ENCODE measurements at places on chromosomes 5 and 9.

DNA sequence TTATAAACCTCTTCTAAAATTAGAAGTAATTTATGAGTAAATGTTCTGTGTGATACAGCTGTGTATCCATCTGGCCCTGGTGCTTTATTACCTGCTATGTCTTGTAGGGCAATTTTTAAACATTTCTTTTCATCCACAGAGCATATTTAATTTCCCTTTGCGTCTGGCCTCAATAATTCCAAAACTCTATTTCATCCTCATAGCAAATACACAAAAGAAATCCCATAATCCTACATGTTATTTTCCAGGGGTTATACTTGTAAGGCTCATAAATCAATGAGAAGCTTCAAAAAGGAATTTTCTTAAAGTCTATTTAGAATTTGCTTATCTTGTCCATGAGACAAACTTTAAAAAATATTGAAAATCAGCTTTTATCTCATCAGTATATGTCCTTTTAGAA is 167.0 kb downstream of the TTC39B start:
- no peak for DNase-seq

DNA sequence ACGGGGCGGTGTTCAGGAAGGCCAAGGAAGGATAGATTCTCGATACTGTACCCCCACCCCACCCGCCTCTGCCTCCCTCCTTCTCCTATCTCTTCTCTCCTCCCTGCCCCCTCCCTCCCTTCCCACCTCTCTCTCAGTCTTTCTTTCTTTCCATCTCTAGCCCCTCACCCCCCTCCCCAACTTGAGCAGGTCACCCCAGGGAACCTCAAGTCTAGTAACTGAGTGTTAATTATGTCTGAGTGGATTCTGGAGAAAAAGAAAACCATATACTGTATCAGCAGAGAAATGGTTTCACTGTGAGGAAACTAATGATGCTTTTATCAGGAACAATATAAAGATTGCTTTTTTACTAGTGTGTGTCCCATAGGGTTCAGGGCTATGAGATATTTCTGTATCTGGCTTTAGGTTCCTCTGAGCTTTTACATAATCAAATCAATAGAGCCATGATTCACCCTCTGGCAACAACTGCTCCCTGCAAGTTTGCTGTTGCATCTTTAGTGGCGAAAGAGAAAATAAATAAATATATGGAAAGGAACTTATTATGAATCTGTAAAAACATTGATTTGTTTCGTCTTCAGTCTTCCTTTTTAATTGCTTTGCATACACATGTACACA is 639.7 kb downstream of the CCDC171 start:
- no peak for DNase-seq

- DNase-seq: no peak
These were observed 13.5 kb upstream of the NUP214 start for GRCh38 chr9:131111854-131112311.

GRCh38 chr9:98520221-98520960 is 188.3 kb downstream of the GABBR2 start:
- no peak for DNase-seq

DNA sequence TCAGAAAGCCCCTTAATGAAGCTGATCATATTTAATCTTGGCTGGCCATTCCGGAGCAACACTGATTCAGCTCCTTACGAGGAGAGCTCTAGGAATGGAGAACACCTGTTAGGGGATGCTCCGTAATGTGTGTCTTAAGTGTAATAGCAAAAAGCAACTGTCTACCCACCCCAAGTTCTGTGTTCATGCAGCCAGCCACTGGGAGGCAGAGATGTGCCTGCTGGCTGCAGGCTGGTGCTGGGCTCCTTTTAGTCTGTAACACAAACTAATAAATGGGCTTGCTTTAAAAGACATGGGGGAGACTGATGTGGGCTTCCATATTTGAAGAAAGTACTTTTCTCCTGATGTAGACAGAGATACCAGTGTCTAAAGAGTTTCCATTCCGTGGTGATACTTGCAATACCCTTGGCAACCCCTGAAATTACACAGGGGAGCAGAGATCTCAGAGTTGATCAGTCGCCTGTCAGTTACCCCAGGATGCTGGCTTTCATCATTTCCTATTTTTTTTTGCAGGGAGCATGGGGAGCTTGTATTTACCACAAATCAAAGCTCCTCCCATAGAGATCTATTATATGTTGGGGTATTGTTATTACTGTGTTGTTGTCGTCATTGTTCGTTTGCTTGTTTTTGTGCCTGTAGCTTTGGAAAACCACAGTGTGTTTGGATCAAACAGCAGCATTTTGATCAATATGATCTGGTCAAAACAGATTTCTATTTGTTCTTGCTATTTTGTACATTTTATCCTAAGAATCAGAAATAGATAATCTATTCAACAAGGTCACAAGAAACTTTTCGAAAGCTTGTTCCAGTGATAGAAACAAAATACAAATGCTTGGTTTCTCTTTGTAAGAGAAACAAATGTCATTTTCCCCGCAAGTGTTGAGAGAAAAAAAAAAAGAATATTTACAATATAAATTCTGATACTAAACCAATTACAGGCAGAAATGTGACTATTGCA is 65.8 kb downstream of the MTX3 start:
- no peak for DNase-seq

GRCh38 chr9:73714294-73714693 is 562.6 kb downstream of the ANXA1 start:
- DNase-seq: no peak

- no peak for DNase-seq
These were observed 133.2 kb upstream of the MARCHF11 start for GRCh38 chr5:16312785-16313184.

DNA sequence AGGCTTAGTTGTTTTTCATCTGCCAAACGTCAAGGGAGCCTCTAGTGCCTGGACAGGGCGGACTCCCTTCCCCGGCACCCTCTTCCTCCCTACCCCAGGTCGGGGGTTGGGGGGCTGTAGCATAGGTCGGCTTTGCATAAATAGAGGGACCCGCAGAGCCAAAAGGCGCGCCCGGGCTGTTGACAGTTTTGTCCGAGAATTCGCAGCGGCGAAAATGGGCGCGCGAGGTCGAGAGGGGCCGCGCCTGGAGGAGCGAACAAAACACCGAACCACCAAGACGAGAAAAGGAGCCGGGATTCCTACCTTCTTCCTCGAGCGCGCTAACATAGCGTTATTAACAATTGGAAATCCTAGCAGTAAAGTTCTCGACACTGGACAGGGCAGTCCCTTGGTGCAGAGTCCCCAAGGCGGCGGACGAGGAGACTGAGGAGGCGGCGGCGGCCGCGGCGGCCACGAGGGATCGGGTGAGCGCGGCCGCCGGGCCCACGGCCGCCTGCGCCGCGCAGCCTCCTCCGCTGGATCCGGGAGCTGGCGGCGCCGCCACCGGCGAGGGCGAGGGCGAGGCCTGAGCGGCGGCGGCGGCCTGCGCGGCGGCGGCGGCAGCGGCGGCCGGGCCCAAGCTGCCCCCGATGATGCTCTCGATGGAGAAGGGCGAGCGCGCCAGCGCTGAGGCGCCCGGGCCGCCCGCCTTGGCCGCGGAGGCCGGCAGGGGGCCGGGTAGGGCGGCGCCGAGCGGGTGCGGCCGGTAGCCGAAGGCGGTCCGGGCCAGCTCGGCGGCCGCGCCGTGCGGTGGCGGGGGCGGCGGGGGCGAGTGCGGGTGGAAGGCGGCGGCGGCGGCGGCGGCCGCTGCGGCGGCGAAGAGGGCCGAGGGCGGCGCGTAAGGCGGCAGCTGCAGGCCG is 1.7 kb downstream of the FOXD1 start:
- no peak for DNase-seq

DNA sequence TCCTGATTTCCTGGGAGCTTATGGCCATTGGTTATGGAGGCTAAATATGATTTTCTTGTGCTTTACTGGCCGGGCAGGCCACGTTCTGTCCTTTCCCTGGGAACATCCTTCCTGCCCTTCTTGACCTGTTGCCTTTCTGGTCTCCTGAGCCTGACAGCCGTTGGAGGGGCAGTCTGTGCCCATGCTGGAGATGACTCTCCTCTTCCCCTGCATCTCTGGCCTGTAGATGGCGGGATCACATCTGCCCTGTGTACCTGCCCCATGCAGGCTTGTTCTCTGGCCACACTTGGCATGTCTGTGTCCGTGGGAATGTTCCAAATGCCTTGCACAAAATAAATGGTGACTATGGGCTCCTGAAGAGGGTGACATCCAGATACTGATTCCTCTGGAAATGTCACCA is 253.1 kb upstream of the IRX4 start:
- DNase-seq: no peak

- no peak for DNase-seq
These were observed 13.2 kb upstream of the LHX2 start for GRCh38 chr9:123998278-123998925.

GRCh38 chr9:26656003-26656870 is 236.4 kb downstream of the CAAP1 start:
- no peak for DNase-seq

DNA sequence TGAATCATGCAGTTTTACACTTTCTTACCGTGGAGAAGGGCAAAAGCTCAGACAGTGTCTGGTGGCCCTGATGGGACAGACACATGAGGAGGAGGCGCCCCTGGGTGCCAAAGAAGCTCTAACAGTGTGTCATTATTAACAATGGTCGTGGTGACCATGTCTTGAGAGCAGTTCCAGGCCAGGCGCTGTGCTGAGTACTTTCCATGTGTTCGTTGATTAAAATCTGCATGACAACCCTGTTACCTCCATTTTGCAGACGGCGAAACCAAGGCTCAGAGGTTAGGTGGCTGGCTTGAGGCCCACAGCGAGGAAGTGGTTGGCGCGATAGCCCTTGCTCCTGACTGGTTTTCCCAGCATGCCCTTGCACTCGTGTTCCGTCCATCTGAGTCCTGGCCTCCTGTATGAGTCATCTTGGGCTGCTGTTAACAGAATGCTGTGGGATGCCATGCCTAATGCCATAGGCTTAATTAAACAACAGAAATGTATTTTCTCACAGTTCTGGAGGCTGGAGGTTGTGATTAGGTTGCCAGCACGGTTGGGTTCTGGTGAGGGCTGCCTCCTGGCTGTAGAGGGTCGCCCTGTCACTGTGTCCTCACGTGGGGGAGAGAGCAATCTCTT is 92.0 kb downstream of the AMBP start:
- no peak for DNase-seq

- no peak for DNase-seq
These were observed 71.5 kb downstream of the INVS start for GRCh38 chr9:100170556-100170955.
